ENCODE measurements at places on chromosomes 2 and 18.
A peak's percentile ranks its signal among the peaks of the same experiment; 100 is the strongest.

- no peak for DNase-seq
Measured at GRCh38 chr18:41818381-41819355, 136.4 kb upstream of the PIK3C3 start.

DNA sequence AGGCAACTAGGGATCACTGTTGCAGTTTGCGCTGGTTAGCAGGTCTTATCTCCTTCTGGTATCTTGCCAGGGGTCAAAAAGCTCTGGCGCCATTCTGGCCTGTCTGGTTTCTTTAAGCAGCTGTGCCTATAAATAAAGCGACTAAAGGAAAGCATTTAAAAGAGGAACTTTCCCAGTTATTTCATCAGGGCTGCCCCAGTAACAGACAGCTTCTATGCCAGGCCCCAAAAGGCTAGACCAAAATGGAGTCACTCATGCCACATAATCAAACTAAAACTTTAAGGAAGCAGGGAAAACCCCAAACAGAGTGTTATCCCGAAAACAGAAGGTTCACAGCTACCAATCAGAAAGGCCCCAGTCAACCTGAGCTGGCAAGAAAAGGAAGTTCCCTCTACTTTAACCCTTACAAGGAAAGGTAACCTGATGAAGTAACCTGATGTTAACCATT lies 41.2 kb upstream of the HNRNPA3 start:
- DNase-seq = no peak

DNA sequence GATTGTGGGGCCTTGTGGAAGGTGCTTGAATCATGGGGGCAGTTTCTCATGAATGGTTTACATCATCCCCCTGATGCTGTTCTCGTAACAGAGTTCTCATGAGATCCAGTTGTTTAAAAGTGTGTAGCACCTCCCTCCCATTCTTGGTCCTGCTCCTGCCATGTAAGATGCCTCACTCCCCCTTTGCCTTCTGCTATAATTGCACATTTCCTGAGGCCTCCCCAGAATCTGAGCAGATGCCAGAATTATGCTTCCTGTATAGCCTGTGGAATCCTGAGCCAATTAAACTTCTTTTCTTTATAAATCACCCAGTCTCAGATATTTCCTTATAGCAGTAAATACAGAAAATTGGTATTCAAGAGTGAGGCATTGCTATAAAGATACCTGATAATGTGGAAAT lies 15.6 kb upstream of the WDR75 start:
- no peak for DNase-seq

- DNase-seq = no peak
Measured at GRCh38 chr18:66630831-66631230, 26.9 kb upstream of the CDH19 start.

GRCh38 chr2:229526951-229527350 lies 187.4 kb downstream of the DNER start:
- DNase-seq = no peak

DNA sequence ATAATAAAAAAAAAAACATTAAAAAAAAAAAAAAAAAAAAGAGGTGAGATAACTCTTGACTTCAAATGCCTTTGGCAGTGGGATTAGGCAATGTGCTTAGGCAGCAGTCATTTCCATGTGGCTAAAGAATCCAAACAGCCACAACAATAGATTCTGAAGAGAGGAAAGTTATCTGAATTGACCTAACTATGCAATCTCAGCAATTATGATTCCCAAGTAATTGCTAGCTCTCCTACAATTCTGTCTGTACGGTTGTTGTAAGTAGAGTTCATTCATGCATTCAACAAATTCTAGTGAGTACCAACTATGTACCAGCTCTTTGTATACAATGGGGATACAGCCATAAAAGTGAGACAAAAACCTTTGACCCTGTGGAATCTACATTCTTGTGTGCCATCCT lies 3.6 kb downstream of the SRD5A2 start:
- DNase-seq = no peak

DNA sequence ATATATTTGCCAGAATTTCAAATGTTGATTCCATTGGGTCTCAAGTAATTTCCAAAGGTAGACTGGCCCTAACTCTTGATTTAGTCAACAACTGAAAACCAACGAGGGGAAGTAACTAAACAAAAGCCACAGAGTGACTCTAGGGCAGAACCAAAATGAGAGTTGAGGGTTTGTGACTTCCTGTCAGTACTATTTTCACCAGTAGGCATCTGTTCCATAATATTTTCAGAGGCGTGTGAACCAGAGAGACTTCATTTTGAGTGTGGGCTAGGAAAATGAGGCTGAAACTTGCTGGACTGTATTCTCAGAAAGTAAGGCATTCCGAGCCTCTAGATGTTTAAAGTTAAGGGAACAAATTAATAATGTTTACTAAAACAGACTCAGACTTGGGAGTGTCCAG lies 70.6 kb downstream of the GDF7 start:
- no peak for DNase-seq

GRCh38 chr18:62486290-62486964 lies 36.4 kb upstream of the ZCCHC2 start:
- no peak for DNase-seq

GRCh38 chr2:35931626-35932025 lies 424.0 kb upstream of the CRIM1 start:
- no peak for DNase-seq

- no peak for DNase-seq
Measured at GRCh38 chr18:70333316-70333715, 44.5 kb downstream of the SOCS6 start.

DNA sequence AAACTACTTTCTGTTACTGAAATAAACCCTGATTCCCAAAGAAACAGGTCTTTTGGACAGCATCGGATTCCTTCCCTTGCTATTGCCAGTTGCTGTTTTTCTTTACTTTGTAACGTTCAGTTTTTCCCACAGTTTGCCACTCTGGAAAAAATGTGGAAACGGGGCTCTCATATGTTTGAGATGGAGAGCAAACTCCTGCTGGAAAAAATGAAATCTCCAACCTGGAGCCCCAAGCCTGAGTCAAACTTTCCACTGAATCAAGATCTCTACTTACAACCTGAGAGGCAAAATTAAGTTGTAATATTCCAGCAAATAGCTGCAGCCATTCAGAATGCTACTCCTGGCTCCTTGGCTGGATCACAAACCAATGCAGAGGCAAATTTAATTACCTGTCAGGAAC lies 270.7 kb downstream of the SRBD1 start:
- no peak for DNase-seq

GRCh38 chr2:10831400-10831985 lies 18.9 kb upstream of the PDIA6 start:
- DNase-seq = peak; percentile 33

- DNase-seq = no peak
Measured at GRCh38 chr2:209456489-209456888, 32.6 kb downstream of the MAP2 start.

GRCh38 chr2:162006337-162006736 lies 67.7 kb downstream of the DPP4 start:
- no peak for DNase-seq

GRCh38 chr2:175228179-175228578 lies 46.7 kb upstream of the ATP5MC3 start:
- DNase-seq = no peak

DNA sequence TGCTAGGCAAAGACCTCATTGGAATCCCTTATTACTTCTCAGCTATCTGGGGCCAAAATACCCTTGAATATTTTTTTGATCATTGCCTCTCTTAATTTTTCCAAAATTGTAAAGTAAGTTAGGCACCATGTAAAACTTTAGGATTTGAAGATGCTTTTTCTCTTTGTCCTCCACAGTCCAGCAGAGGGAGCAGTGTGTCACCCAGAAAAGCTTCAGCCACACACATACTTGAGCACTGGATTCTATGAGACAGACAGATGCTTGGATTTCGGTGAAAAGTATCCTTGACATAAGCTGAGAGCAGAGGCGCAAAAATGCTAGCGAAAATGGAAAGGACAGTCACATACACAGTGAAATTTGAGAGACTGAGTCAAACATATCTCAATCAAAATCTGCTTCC lies 74.7 kb upstream of the KCNJ3 start:
- peak; percentile 52 for DNase-seq

- DNase-seq = no peak
Measured at GRCh38 chr2:183630964-183631363, 506.7 kb downstream of the NUP35 start.

- DNase-seq = no peak
Measured at GRCh38 chr18:61985681-61986080, 92.9 kb upstream of the RNF152 start.

- no peak for DNase-seq
Measured at GRCh38 chr2:172039011-172039704, 39.4 kb downstream of the METAP1D start.

DNA sequence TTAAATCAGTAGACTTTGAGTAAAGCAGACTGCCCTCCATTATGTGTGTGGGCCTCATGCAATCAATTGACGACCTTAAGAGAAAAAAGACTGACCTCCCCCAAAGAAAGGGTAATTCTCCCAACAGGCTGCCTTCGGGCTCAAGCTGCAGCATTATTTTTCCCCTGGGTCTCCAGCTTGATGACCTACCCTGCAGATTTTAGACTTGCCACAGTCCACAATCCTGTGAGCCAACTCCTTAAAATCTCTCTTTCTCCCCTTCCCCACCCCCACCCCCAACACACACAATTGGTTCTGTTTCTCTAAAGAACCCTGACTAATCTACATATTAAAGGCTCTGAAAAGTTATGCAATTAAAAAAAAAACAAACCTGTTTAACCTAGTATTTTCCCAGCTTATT lies 89.4 kb downstream of the RNF152 start:
- no peak for DNase-seq

- DNase-seq = no peak
Measured at GRCh38 chr2:128380061-128380889, 61.6 kb upstream of the HS6ST1 start.

- no peak for DNase-seq
Measured at GRCh38 chr2:179239195-179239594, 25.4 kb downstream of the SESTD1 start.

GRCh38 chr2:175363699-175364098 lies 182.2 kb upstream of the ATP5MC3 start:
- no peak for DNase-seq

DNA sequence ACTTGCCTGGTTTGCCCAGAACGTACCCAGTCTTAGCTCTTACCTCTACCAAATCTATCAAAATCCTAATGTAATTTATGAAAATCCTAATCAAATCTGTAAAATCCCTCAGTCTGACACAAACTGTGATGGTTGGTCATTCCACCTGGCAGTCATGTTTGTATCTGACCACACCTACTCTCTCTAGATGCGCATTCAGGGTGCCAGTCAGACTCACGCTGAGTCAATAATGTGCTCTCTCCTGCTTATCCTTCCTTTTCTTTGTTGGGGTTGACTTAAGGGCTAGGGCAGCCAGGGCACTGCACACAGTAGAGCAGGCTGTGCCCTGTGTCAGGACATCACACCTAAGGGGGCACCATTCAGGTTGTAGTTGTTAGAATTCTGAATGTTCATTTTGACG lies 48.5 kb upstream of the PARD3B start:
- no peak for DNase-seq

DNA sequence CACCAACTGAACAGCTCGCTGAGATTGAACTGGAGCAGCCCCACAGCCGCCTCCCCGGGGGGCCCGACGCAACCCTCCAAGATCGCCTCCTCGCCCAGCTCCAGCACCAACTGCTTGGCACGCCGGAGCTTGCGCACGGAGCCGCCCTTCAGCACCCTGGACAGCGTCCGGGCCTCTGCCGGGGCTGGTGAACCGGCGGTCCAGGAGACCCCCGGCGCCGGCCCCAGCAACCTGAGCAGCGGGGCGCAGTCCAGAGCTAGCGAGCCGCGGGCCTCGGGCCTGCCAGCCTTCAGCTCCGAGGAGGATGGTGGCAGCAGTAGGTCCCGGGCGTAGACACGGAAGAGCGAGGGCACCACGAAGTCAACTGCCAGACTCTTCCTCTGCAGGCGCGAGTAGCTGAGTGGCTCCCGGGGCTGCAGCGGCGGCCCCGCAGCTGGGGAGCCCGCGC lies 1.2 kb downstream of the ALK start:
- peak; percentile 69 for DNase-seq
